ENCODE measurements at places on chromosomes 1 and 21. TPM values are rescaled to one million over a fixed set of nuclear protein-coding genes. Genes with fewer than 3 reads are reported as not detected.

The FBXO2 gene
- total RNA-seq: 5.7 TPM

DNA sequence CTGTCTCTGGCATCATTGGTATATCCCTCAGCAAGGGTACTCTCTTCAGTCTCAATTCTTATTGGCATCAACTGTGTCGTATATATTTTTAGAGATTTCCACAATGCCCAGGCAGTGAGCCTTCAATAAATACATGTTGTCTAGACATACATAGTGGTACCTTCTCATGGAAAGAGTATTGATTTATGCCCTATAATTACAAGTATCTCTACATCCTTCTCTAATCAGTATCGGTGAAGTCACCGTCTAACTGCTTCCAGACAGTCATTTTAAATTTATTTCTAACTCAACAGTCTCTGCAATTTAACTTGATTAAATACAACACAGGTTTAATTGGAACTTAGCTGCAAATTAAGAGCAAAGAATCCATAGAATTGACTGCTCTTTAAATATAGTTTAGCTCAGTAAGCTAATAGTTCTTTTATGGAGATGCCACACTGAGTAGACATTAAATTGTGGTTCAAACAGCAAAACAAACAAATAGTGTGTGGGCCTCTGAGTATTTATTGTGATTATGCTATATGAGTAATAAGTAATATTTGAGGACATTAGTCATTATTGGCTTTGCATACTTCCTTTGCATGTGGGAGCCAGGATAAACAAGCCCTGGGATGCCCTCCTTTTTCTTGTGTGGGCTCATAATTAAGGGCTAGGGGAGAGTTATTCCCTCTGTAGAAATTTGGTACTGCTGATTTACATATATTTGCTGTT is 126.9 kb upstream of the DUSP10 start:
- H3K36me3 ChIP-seq: no peaks in the 10 kb centered on the region
- H3K27me3 ChIP-seq: no peaks in the 10 kb centered on the region
- no peak overlapping the region for H3K4me3 ChIP-seq
- DNase-seq: no peak

The CCDC24 gene
- 6.2 TPM for total RNA-seq

DNA sequence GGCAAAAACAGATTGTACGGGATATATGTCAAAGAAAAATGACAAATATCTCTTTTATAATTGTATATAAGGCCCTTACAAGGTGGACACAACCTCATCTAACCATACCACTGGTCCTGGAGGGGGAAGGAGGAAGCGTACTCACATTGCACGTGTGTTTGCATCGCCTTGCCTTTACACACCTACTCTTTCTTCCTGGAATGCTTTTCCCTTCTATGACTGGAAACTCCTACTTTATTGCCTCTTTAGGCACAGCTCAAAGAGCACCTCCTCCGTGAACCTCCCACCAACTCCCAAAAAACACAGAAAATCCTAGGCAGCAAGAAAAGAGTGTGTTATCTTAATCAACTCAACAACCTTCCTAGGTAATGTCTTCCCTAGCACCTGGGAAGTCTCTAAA is 99.7 kb upstream of the LBR start:
- H3K4me3 ChIP-seq: no peak overlapping the region
- no peaks in the 10 kb centered on the region for H3K27me3 ChIP-seq
- H3K36me3 ChIP-seq: no peaks in the 10 kb centered on the region
- H3K27ac ChIP-seq: no peak overlapping the region

The SLAMF1 gene
- total RNA-seq: 0.57 TPM

The C1QTNF12 gene
- 0.52 TPM for total RNA-seq

DNA sequence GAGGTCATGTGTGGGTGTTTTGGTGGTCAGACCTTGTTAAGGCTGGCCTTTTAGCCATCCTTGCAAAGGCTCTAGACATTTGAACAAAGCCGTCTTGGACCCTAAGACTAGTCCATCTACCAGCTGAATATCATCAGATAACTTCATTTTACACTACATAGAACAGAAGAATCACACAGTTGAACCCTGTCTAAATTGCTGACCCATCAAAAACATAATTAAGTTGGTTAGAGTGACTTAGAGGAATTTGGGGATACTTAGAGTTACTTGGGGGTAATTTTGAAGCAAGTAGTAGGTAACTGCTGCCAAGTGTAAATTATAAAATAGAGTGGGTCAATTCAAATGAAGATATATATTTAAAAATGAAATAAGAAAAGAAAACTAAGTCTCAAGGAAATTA is 102.9 kb upstream of the ADGRL4 start:
- H3K36me3 ChIP-seq: no peaks in the 10 kb centered on the region
- no peak overlapping the region for H3K27ac ChIP-seq
- no peak overlapping the region for H3K4me3 ChIP-seq
- no peaks in the 10 kb centered on the region for H3K27me3 ChIP-seq

The ZBTB8A gene
- total RNA-seq: 10.0 TPM

GRCh38 chr1:42171679-42172266 is 7.2 kb upstream of the GUCA2A start:
- no peaks in the 10 kb centered on the region for H3K36me3 ChIP-seq
- no peaks in the 10 kb centered on the region for H3K27me3 ChIP-seq
- H3K4me1 ChIP-seq: peaks cover 31% of the 10 kb centered on the region
- no peak for DNase-seq
- no peak overlapping the region for H3K4me3 ChIP-seq
- H3K27ac ChIP-seq: no peak overlapping the region

- no peak for DNase-seq
- no peaks in the 10 kb centered on the region for H3K4me1 ChIP-seq
- H3K36me3 ChIP-seq: no peaks in the 10 kb centered on the region
- H3K27me3 ChIP-seq: no peaks in the 10 kb centered on the region
- H3K4me3 ChIP-seq: no peak overlapping the region
These were observed 87.0 kb downstream of the DPYD start for GRCh38 chr1:97833881-97834280.

GRCh38 chr1:191541758-191542157 is 616.5 kb upstream of the RGS18 start:
- no peak overlapping the region for H3K4me3 ChIP-seq
- no peaks in the 10 kb centered on the region for H3K36me3 ChIP-seq
- no peak for DNase-seq
- H3K27me3 ChIP-seq: no peaks in the 10 kb centered on the region
- no peak overlapping the region for H3K27ac ChIP-seq

- H3K36me3 ChIP-seq: no peaks in the 10 kb centered on the region
- peaks cover 24% of the 10 kb centered on the region for H3K27me3 ChIP-seq
- peaks cover 16% of the 10 kb centered on the region for H3K4me1 ChIP-seq
- no peak for DNase-seq
- no peak overlapping the region for H3K4me3 ChIP-seq
These were observed 9.3 kb upstream of the FAM89A start for GRCh38 chr1:231049121-231049979.

The IQCC gene
- total RNA-seq: 0.66 TPM

- H3K4me3 ChIP-seq: no peak overlapping the region
- H3K4me1 ChIP-seq: no peaks in the 10 kb centered on the region
- no peak overlapping the region for H3K27ac ChIP-seq
- H3K36me3 ChIP-seq: no peaks in the 10 kb centered on the region
- DNase-seq: no peak
These were observed 302.6 kb upstream of the RRP15 start for GRCh38 chr1:217982331-217983050.

DNA sequence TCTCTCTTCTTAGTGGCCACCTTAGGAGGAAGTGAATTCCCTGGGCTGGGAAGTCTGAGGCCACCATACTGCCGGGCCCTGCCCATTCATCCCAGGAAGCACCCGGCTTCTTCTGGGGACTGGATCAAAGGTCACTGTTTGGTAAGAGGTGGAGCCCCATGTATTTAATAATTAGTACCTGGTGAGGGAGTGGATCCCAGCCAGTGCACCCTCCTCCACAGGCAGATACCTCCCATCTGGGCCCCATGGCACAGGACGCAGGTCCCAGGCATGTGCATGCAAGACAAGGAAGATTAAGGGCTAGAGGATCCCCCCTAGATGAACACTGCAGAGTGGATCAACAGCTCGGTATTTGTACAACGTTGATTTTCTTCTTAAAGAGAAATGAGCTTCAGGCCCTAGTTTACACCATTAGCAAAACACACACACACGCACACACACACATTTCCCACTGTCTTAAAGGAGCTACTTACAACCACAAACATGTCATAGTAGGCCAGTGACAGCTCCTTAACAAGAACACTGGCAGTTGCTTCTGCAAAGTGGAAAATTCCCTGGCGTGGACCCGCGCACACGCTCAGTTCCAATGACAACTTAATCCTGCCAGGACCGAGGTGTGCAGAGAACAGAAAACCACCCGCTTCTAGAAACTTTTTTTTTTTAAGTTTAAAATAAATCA is 90.7 kb downstream of the MRPL37 start:
- peak overlapping the region; percentile 87 for H3K27ac ChIP-seq
- peaks cover 96% of the 10 kb centered on the region for H3K4me1 ChIP-seq
- H3K27me3 ChIP-seq: no peaks in the 10 kb centered on the region
- no peaks in the 10 kb centered on the region for H3K36me3 ChIP-seq
- DNase-seq: no peak
- no peak overlapping the region for H3K4me3 ChIP-seq

The CCDC30 gene
- 4.1 TPM for total RNA-seq

GRCh38 chr1:169487133-169487532 is 1.4 kb upstream of the SLC19A2 start:
- H3K27ac ChIP-seq: peak overlapping the region; percentile 98
- H3K36me3 ChIP-seq: no peaks in the 10 kb centered on the region
- H3K27me3 ChIP-seq: no peaks in the 10 kb centered on the region
- H3K4me1 ChIP-seq: peaks cover 51% of the 10 kb centered on the region
- peak overlapping the region; percentile 85 for H3K4me3 ChIP-seq

The DMRTA2 gene
- not detected for total RNA-seq

The PARS2 gene
- total RNA-seq: 6.4 TPM

- no peak overlapping the region for H3K27ac ChIP-seq
- H3K4me1 ChIP-seq: peaks cover 27% of the 10 kb centered on the region
- no peaks in the 10 kb centered on the region for H3K36me3 ChIP-seq
- DNase-seq: no peak
- H3K27me3 ChIP-seq: no peaks in the 10 kb centered on the region
These were observed 9.7 kb upstream of the EPHA2 start for GRCh38 chr1:16165548-16165947.

The PM20D1 gene
- total RNA-seq: not detected

DNA sequence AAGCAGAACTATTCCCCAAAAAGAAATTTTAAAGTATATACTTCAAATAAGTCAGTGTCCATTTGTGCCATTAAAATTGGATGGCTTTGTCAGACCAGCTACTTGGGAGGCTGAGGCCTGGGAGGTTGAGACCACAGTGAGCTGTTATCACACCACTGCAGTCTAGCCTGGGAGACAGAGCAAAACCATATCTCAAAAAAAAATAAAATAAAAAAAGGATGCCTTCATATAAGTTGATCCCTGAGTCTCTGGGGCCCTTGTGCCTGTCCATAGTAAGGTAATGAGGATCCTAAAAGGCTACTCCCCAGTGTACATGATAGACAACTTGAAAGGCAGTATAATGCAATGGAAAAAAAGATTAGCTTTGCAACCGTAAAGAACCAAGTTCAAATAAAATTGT is 81.2 kb upstream of the BARHL2 start:
- H3K4me3 ChIP-seq: no peak overlapping the region
- no peak for DNase-seq
- no peaks in the 10 kb centered on the region for H3K36me3 ChIP-seq
- no peak overlapping the region for H3K27ac ChIP-seq
- peaks cover 4% of the 10 kb centered on the region for H3K27me3 ChIP-seq
- no peaks in the 10 kb centered on the region for H3K4me1 ChIP-seq

- DNase-seq: no peak
- no peaks in the 10 kb centered on the region for H3K4me1 ChIP-seq
- H3K27me3 ChIP-seq: no peaks in the 10 kb centered on the region
- H3K27ac ChIP-seq: no peak overlapping the region
These were observed 157.2 kb downstream of the S1PR1 start for GRCh38 chr1:101394041-101394440.

The TNFRSF4 gene
- total RNA-seq: 1.1 TPM

- DNase-seq: no peak
- peaks cover 15% of the 10 kb centered on the region for H3K4me1 ChIP-seq
These were observed at the start of gene HPCA for GRCh38 chr1:32886004-32886827. Gene HPCA (plus strand): TSS chr1:32886491. CDS start chr1:32888899, 2,408 bp downstream.

The SPATA46 gene
- not detected for total RNA-seq

GRCh38 chr1:191624044-191624443 is 534.2 kb upstream of the RGS18 start:
- no peaks in the 10 kb centered on the region for H3K4me1 ChIP-seq
- no peak overlapping the region for H3K27ac ChIP-seq
- no peak overlapping the region for H3K4me3 ChIP-seq
- DNase-seq: no peak
- no peaks in the 10 kb centered on the region for H3K36me3 ChIP-seq

DNA sequence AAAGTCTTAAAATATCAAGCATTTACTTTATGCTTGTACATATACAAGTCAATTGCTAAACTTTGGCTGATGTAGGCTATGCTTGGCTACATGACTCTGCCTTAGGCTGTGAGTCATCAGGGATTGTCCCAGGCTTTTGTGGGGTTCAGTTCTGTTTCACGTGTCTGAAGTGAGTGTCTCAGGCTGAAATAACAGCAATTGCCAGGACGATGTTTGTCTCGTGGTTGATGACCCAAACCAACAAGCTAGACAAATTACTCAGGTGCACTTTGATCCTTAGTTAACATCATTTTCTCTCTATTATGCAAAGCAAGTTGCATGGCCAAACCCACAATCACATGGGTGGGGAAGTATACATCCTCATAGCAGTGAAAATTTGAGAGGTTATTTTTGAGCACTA is 410.1 kb downstream of the BRINP3 start:
- no peak for DNase-seq
- no peaks in the 10 kb centered on the region for H3K36me3 ChIP-seq
- H3K4me3 ChIP-seq: no peak overlapping the region

DNA sequence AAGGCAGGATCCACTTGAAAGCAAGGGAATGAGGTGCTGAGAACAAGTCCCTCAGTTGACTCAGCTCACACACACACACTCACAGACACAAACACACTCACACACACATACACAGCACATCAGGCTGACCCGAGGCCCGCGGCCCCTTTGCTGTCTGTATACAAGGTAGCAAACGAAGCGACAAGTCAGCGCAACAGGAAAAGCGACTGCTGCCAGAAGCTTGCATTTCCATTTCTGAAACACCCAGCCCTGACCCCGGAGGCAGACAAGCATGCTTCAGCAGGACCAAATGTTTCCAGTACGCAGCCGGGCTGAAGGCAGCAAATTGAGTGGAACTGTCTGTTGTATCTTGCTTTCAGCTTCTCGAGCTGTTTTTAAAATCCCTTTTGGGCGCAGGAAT is 501.6 kb downstream of the NPHP4 start:
- peaks cover 57% of the 10 kb centered on the region for H3K27me3 ChIP-seq
- no peak overlapping the region for H3K4me3 ChIP-seq
- peaks cover 26% of the 10 kb centered on the region for H3K4me1 ChIP-seq

The LCE3D gene
- total RNA-seq: not detected
